ENCODE measurements at places on chromosomes 13 and 19. TPM values are rescaled to one million over a fixed set of nuclear protein-coding genes. Genes with fewer than 3 reads are reported as not detected.

The SERTAD1 gene
- total RNA-seq, result 33.7 TPM

The ZNF550 gene
- 10.9 TPM for total RNA-seq

The STK24 gene
- 142 TPM for total RNA-seq

DNA sequence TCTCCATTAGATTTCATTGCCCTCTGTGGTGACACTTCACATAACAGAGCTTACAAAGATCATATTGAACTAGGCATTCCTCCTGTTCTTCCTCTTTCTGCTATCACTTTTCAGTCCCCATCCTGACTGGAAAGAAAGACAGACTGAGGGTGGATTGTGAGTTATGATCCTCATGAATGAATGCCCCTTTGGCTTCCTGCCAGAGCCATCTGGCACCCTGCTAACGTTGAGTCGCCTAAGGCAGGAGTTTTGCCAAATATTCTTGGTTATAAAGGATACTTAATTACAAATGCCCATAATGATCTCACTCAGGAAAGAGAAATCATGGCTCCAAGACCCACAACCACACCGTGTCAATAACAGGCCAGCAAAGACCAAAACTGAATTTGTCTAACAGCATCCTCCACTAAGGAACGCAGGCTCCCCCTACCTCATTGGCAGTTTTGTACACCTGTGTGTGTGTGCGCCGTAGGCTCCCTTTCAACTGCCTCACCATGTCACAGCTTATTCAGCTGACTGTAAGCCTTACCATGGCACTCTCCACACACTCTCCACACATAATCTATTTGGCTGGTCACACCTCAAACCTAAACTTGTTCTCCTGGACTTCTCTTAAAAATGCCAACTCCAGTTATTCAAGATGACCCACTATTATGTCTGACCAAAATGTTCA lies 15.5 kb downstream of the ZNF211 start:
- DNase-seq, result no peak

The ZNF223 gene
- total RNA-seq, result 0.50 TPM

DNA sequence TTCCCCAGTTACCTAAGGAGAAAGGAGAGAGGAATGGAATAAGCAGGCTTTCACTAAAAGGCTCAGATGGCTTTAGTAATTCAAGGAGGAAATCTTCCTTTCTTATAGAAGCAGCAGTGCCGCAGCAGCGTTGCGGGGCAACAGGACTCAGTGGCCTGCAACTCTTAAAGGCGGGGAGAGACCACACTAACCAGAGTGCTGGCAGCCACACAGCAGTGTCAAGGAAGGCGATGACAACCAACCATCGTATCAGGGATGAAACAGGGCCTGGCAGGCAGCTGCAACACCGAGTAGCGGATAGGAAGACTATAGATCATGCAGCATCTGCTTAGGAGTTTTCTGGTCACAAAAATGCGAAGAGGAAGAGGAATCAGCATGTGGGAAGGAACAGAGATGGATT lies 106.0 kb downstream of the ERCC5 start:
- no peak for DNase-seq

DNA sequence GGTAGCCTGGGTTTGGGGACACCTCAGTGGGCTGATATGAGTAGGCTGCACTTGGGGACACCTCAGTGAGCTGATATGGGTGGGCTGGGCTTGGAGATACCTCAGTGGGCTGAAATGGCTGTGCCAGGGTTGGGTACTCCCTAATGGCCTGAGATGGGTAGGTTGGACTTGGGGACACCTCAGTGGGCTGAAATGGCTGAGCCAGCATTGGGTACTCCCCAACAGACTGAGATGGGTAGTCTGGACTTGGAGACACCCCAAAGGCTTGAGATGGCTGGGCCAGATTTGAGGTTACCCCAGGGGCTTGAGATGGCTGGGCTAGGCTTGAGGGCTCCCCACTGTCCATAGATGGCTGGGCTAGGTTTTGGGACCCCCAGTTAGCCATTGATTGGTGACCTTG lies 12.1 kb downstream of the IQCN start:
- DNase-seq, result no peak

GRCh38 chr13:19910336-19911072 lies 47.1 kb upstream of the ZMYM5 start:
- DNase-seq, result no peak

GRCh38 chr19:7470540-7471305 lies 18.1 kb downstream of the PEX11G start:
- no peak for DNase-seq

The NTN5 gene
- 0.18 TPM for total RNA-seq

The ZNF99 gene
- total RNA-seq, result not detected

DNA sequence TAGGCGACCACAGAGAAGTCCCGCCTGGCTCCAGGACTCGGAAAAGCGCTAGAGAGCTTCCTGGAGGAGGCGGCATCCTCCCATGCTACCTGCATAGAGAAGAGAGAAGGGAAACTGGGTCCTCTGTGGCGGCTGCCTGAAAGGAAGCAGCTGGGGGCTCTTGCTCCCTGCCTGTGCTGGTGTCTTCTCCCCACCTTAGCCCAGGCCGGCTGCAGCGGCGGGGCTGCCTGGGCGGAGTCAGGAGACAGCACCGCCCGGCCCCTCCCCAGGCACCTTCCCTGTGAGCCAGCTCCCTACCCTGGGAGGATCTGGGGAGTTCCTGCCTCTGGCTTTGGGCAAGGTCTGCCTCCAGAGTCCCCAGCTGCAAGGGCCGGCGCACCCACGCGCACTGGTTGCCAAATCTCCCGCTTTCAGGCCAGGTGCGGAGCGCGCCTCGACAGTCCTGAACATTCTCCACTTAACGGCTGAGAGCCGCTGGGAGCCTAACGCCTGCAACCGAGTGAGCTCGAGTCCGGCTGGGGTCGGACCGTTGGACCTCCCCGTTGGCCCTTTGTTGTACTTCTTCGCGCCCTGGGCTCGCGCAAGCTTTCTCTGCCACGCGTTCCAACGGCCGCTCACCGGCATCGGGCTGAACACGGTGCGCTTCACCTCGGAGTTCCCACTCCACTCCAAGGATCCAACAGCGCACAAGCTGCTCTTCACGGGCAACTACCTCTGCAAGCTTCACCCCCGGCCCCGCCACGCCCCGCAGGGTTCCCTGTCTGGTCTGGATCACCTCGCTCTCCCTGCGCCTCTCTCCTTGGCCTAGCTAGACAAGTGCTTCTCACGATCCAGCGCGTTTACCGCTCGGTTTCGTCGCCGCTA lies 21.8 kb upstream of the ZNF30 start:
- DNase-seq, result no peak

The TPP2 gene
- 57.7 TPM for total RNA-seq

The EXOSC5 gene
- 86.3 TPM for total RNA-seq

GRCh38 chr13:90217275-90217674 lies 1130.2 kb upstream of the MIR17HG start:
- DNase-seq, result no peak

The FBXW9 gene
- total RNA-seq, result 9.4 TPM

- no peak for DNase-seq
These were observed 24.5 kb upstream of the ZNF83 start for GRCh38 chr19:52662631-52663030.

DNA sequence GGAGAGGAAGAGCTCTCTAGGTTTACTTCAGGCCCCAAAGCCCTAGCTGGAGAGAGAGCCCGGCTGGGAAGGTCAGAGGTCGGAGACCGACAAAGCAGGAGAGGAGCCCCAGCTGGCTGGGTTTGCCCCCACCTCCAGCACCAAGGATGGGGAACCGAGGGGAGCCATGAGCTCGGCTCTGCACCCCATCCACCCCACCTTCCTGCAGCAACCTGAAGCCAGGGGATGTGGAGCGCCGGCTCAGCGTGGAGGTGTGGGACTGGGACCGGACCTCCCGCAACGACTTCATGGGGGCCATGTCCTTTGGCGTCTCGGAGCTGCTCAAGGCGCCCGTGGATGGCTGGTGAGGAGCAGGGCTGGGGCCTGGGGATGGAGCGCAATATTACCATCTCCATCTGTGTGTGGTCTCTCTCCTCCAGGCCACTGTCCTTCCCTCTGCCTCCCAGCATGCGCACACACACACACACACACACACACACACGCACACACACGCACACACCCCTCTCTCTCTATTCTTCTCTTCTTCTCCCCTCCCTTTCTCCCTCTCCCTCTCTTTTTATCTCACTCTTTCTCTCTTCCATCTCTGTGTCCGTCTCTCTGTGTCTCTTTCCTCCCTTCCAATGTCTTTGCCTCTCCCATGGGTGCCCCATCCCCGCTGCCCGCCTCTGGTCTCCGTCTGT lies 10.4 kb downstream of the PRKCG start:
- no peak for DNase-seq

DNA sequence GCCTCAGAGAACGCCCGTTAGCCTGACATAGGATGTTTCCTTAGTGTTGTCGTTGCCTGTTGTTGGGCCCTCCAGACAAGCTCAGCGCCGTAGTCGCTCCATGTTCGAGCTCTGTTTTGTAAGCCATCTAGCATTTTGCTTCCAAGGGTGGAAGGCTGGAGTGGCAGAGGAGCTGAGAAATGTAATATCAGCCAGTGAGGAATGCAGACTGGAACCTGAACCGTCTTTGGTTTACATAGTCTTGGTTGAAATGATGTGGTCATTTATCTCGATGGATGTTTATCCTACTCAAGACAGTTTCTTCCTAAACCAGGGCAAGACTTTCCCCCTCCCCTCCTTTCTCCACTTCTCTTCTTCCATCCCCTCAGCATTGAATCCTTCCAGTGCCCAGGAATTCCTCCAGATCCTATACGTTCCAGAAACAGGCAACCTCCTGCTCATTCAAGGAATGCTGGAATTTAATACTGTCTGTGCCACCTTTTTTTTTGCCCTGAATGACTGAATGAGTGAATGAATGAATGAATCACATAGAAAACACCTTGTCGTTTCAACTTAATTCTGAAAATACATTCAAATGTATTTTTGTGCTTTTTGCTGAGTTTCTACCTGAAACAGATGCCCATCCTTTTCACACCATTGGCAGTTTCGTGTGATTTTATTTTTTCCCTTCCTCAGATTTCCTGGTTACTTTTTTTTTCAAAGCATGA lies 109.5 kb upstream of the MBNL2 start:
- DNase-seq, result no peak

- no peak for DNase-seq
These were observed 23.8 kb upstream of the MEDAG start for GRCh38 chr13:30882026-30882850.

- DNase-seq, result no peak
These were observed 920 bp upstream of the TIMM13 start for GRCh38 chr19:2428321-2428690.

- DNase-seq, result no peak
These were observed 187.5 kb upstream of the GPC6 start for GRCh38 chr13:93039131-93039530.

DNA sequence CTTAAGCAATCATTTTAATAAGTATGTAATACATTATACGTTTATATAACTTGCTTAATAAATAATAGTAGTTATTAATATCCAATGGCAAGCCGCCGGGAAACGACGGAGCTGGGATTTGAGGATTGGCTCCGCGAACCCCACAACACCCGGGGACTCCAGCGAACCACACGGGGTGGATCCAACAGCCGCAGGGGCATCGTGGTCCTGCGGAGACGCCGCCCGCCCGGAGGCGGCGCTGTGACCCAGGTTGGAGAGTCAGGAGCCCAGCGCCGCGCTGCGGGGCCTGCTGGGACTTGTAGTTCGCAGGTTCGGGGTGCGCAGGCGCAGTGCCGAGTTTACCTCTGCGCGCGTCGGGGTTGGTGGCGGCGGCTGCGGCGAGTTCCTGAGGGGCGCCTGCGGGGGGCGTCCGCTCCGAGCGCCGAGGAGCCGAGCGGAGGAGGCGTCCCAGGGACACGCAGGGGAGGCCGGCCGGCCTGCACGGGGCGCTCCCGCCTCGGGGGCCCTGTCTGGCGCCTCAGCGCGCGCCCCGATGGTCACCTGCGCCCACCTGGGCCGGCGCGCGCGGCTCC lies at the start of gene ZNF554:
TSS of gene ZNF554 (plus strand) at position 329 of the 572 bp plus-strand sequence. CDS start at position 533, 204 bp downstream.
- DNase-seq, result peak; percentile 99

GRCh38 chr13:77918391-77919245 lies at the start of gene EDNRB:
Gene EDNRB (minus strand): TSS chr13:77918831. CDS start chr13:77918573, 258 bp downstream.
- no peak for DNase-seq

GRCh38 chr13:103134271-103134670 lies 68.1 kb upstream of the SLC10A2 start:
- DNase-seq, result no peak

DNA sequence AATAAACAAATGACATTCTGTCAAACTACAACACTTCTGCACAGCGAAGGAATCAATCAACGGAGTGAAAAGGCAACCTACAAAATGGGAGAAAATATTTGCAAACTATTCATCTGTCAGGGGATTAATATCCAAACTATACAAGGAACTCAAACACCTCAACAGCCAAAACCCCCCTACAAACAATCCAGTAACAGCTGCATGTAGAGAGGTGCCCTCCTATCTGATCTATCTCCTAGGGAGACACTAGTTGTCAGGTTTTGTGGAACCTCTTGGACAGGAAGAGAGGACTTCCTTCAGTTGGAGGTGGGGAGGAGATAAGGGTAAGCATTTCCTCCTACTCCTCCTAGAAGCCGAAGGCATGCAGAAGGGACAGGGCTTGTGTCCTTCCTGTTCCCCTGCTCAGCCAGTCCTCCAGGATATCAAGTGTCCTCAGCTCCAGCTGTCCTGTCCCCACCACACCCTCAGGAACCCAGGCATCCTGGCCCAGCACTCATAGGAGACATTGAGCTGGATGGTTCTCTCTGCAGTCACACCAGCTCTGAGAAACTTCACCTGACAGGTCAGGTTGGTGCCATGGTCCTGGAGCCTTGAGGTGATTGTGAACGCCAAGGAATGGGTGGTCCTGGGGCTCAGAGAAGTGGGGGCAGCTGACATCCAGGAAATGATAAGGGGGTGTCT lies 9.8 kb upstream of the SIGLEC8 start:
- DNase-seq, result no peak

GRCh38 chr19:17680230-17680722 lies 7.9 kb downstream of the UNC13A start:
- DNase-seq, result peak; percentile 24

The FPR1 gene
- total RNA-seq, result not detected

GRCh38 chr13:73832128-73832588 lies 302.0 kb downstream of the KLF12 start:
- DNase-seq, result no peak

The METTL21C gene
- total RNA-seq, result not detected

GRCh38 chr13:99514801-99515200 lies 13.5 kb downstream of the TM9SF2 start:
- no peak for DNase-seq

DNA sequence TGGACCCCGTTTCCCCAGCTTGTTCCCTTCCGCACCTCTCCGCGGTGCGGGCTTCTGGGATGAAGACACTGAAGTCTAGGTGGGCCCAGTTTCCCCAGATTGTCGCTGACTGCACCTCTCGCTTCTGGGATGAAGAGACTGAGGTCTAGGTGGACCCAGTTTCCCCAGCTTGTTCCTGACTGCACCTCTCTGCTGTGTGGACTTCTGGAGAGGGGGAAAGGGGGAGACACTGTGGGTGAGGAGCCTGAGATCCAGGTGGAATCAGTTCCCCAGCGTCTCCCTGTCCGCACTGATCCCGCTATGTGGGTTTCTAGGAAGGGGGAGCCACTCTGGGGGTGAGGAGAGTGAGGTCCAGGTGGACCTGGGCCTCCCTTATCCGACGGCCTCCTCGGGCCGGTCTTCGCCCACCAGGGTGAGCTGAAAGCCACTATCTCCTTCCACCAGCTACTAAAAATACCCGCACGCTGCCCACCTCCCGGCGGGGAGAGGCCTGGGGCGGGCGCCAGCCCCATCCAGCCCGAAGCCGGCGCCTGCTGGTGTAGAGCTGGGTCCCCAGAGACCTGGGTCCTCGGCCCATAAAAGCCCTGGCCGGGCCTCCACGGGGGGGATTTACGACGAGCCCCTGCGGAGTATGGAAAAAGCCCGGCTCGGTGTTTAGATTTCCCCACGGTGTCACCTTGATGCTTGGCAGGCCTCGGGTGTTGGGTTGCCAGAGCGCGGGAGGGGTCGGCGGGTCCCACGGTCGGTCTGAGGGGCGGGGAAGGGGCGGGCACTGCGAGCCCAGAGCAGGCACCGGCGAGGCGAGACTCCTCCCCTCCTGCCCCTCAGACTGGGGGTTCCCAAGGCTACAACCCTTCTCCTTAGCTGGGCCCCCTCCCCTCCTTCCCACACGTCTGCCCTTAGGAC lies 10.6 kb downstream of the FUT6 start:
- DNase-seq, result no peak

All from activated T-cell treated with anti-CD3 and anti-CD28 coated beads, Interleukin-2, amount 50 U/mL, for 4 hours (primary cell).